CD4-positive, alpha-beta T cell treated with Interleukin-4 for 1 hour (primary cell): ENCODE measurements at places on chromosomes 4 and X.

- no peak for DNase-seq
Measured at GRCh38 chrX:338836-339400, 20.3 kb upstream of the GTPBP6 start.

DNA sequence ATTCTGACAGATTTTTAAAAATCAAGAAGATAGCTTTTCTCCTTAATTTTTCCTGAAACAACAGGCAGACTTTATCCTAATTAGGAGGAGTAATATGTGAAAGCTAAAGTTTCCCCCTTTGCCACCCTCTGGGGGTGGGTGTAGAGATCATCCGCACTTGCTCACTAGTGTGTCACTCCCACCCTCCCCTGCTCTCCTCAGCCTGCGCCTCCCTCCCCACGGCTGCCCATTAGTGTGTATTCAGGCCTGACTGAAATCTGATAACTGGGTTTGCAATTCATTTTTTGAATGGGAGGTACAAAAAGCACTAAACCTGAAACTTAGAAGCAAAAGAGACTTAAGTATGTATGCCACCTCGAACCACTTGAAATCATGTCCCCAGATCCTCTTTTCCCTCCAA lies 110.4 kb upstream of the TRIM2 start:
- DNase-seq, result no peak

DNA sequence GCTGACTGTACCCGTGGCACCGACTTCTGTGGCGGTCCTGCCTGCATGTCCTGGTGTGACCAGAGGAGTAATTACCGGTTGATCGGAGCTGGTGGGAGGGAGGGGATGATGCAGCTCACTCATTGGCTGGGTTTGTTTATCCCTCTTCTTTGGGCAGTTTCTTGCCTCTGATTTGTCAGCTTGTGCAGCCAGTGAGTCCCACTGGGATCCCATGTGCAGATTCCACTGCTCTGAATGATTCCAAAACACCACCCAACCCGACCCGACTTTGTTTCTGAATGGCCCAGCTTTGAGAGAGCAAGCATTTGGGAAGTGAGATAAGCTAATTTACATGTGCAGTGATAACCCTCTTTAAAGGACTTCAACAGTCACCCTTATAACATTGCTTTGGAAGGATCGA lies 13.8 kb downstream of the FHDC1 start:
- DNase-seq, result no peak

GRCh38 chr4:40484346-40485090 lies 145.1 kb downstream of the RBM47 start:
- DNase-seq, result no peak

GRCh38 chr4:3291969-3292570 lies 751 bp upstream of the RGS12 start:
- DNase-seq, result peak; percentile 23

DNA sequence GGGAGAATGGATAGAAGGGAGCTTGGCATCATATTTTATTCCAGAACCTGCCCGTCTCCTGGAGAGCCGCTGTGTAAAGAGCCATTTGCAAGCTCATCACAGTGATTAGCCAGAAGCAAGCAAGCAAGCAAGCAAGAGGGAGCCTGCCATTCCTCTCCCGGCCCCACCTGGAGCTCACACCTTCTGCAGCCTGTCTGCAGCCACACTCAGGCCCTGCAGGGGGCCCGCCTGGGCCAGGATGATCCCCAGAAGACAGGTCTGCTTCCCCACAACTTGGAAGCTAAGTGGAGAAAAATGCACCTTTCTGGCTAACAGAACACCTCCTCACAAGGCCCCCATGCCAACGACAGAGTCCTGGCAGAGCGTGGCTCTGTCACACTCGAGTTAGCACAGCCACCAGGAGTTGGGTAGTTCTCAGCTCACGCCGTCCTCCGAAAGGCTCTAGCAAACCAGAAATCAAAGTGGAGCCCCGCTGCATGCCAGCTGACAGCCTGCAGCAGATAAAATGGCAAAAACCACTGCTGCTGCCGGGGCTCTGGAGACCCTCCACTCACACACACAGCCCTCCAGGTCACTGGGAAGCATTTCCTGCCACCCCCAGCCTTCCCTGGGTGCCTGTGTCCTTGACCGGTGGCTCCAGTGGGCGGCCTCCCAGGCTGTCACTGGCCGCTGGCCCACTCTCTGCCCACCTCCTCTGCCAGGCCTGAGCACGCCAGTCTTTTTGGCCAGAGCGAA lies 54.9 kb downstream of the DCTD start:
- no peak for DNase-seq

DNA sequence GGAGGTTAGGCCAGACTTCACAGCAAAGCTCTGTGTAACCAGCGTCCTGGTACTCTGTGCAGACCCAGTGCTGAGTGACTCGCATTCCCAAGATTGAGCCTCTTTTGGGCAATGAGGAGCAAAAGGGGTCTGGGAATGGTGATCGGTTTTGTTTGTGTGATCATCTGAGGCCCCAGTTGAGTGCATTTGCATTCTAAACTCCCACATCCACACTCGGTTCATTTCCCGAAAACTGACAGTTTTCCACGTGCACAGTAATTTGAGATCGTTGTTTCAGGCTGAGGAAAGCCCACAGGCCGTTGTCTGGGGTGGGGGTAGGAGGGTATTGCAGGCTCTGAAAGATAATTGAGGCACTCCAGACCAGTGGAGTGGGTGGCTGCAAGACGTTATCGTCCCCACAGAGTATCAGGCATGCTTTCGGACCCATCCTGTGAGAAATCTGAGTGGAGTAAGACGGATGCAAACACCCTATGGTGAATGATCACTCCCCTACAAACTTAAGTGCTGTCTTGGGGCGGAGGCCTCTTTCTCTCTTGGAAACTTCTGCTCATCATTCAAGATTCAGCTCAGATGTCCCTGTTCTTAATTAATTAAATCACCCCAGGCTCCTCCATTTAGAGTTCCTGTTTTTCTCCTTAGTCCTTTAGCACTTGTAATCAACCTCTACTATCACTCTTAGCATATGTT lies 96.1 kb downstream of the AFF1 start:
- DNase-seq, result no peak

GRCh38 chrX:133781174-133781573 lies 204.2 kb downstream of the GPC3 start:
- no peak for DNase-seq

DNA sequence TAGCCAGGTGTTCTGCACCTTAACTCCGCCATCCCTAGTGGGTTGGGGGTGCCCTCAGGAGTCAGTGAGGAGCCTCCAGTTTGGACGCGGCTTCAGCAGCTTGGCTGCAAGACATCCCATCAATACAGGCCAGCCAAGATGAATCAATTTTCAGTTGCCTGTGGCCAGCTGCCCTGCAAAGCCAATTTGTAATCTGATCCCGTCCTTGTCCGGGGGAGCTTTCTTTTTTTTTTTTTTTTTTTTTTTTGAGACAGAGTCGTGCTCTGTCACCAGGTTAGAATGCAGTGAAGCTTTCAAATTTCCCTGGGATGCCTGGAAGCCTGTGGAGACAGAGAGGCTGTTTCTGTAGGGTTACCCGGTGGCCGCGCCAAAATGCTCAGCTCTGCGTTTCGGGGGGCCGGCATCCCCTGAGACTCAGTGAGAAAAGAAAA lies 192.5 kb downstream of the ASMT start:
- no peak for DNase-seq

- no peak for DNase-seq
Measured at GRCh38 chrX:15737190-15737958, 696 bp upstream of the CA5B start.

GRCh38 chr4:2263926-2264321 lies 2.0 kb upstream of the MXD4 start:
- no peak for DNase-seq

GRCh38 chr4:102302762-102303161 lies 42.5 kb downstream of the SLC39A8 start:
- DNase-seq, result no peak

GRCh38 chr4:87078987-87079486 lies 141.4 kb downstream of the KLHL8 start:
- no peak for DNase-seq

- no peak for DNase-seq
Measured at GRCh38 chr4:59540311-59540710, 1659.8 kb upstream of the ADGRL3 start.

GRCh38 chr4:119735165-119735651 lies 106.6 kb upstream of the PDE5A start:
- no peak for DNase-seq
